Fibroblast of the aortic adventitia (primary cell): ENCODE measurements at places on chromosomes 6 and 20. TPM values are rescaled to one million over a fixed set of nuclear protein-coding genes. Genes with fewer than 3 reads are reported as not detected.

The BNIP5 gene
- not detected in 2 replicates for total RNA-seq

The CUL9 gene
- total RNA-seq: 22.8 and 28.7 TPM in 2 replicates

The NHLRC1 gene
- total RNA-seq: 2.1 and 3.0 TPM in 2 replicates

The MAS1L gene
- total RNA-seq: not detected in 2 replicates

The SCAND1 gene
- 34.1 and 161 TPM in 2 replicates for total RNA-seq

The LY6G6F gene
- total RNA-seq: not detected in 2 replicates

The XKR7 gene
- not detected in 2 replicates for total RNA-seq

The CAPN11 gene
- not detected in 2 replicates for total RNA-seq

The ZNF165 gene
- total RNA-seq: 0.45 and 0.65 TPM in 2 replicates

The ZNF311 gene
- total RNA-seq: 1.3 and 2.5 TPM in 2 replicates

The IPCEF1 gene
- total RNA-seq: 0.54 and 1.3 TPM in 2 replicates

The SIRPB2 gene
- total RNA-seq: not detected in 2 replicates

The TGM3 gene
- total RNA-seq: 0.08 TPM in 1 of 2 replicates, not detected in the other

The PCK1 gene
- not detected in 2 replicates for total RNA-seq

The GTSF1L gene
- not detected in 2 replicates for total RNA-seq

The IL17A gene
- not detected in 2 replicates for total RNA-seq

The MYH7B gene
- total RNA-seq: 0.25 TPM in 1 of 2 replicates, not detected in the other

The CTAGE9 gene
- total RNA-seq: not detected in 2 replicates

The EYA2 gene
- 0.57 and 1.6 TPM in 2 replicates for total RNA-seq

The SLC44A4 gene
- total RNA-seq: 0.27 TPM in 1 of 2 replicates, not detected in the other

The SNAI1 gene
- 1.1 and 2.7 TPM in 2 replicates for total RNA-seq

The MUC22 gene
- total RNA-seq: not detected in 2 replicates

The RAET1L gene
- total RNA-seq: not detected in 2 replicates

The BPIFB3 gene
- not detected in 2 replicates for total RNA-seq

The PDE7B gene
- 11.8 and 23.9 TPM in 2 replicates for total RNA-seq

The MYBL2 gene
- total RNA-seq: 1.6 and 17.8 TPM in 2 replicates

The FAM83B gene
- total RNA-seq: 0.09 TPM in 1 of 2 replicates, not detected in the other

The SAMD10 gene
- 0.16 and 2.3 TPM in 2 replicates for total RNA-seq

The ZNF184 gene
- total RNA-seq: 6.5 and 12.2 TPM in 2 replicates

The NRN1 gene
- total RNA-seq: 0.65 TPM in 1 of 2 replicates, not detected in the other

The TMEM170B gene
- 1.4 and 2.5 TPM in 2 replicates for total RNA-seq

The CLVS2 gene
- total RNA-seq: not detected in 2 replicates

The SGK2 gene
- total RNA-seq: 0.09 TPM in 1 of 2 replicates, not detected in the other

The RNF144B gene
- total RNA-seq: 0.54 and 1.2 TPM in 2 replicates

The SLC17A1 gene
- total RNA-seq: not detected in 2 replicates

The HUS1B gene
- 0.45 and 0.65 TPM in 2 replicates for total RNA-seq

The MYB gene
- total RNA-seq: 0.54 and 1.6 TPM in 2 replicates

The KCNG1 gene
- total RNA-seq: 3.0 and 13.3 TPM in 2 replicates

The HLA-DQA1 gene
- total RNA-seq: not detected in 2 replicates

The ADGRF5 gene
- total RNA-seq: under 0.01 and 15.9 TPM in 2 replicates

The BEND3 gene
- total RNA-seq: 1.9 and 2.1 TPM in 2 replicates

The PPP1R14C gene
- 2.1 TPM in 1 of 2 replicates, not detected in the other for total RNA-seq

The ARMC2 gene
- total RNA-seq: 1.6 and 2.5 TPM in 2 replicates

The DEFB115 gene
- total RNA-seq: not detected in 2 replicates

The TNFRSF21 gene
- 13.8 and 17.7 TPM in 2 replicates for total RNA-seq

The CTCFL gene
- total RNA-seq: not detected in 2 replicates

The IBTK gene
- 63.3 and 69.3 TPM in 2 replicates for total RNA-seq

The SLC32A1 gene
- total RNA-seq: not detected in 2 replicates

The FAM8A1 gene
- 12.0 and 28.9 TPM in 2 replicates for total RNA-seq

The MAP7 gene
- 0.36 and 0.49 TPM in 2 replicates for total RNA-seq

The CHRNA4 gene
- not detected in 2 replicates for total RNA-seq

The RNF182 gene
- 0.74 and 2.9 TPM in 2 replicates for total RNA-seq

The MARCKS gene
- total RNA-seq: 122 and 144 TPM in 2 replicates
